ENCODE measurements at places on chromosomes 5 and 9.

GRCh38 chr5:126370796-126371718, 52.2 kb upstream of the GRAMD2B start:
- DNase-seq, result no peak

DNA sequence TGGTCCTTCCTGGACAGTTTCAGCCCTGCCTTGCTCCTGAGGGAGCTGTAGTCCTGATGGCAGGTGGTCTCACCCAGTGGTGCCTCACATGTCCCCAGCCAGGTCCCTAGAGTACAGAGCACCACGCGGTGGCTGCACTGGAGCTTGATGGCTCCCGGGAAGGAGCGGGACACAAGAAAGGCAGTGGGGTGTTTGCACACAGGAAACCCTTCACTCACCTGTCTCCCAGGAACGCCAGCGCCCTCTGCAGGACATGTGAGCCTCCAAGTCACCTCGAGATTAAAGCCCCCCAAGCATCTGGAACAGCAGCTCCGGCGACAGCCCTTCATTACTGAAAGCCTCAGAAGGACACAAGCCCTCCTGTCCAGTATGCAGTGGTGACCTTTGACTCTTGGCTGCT, 19.9 kb upstream of the TMEM250 start:
- peak; percentile 46 for DNase-seq

- DNase-seq, result no peak
These were observed 480.3 kb downstream of the RAB3C start for GRCh38 chr5:59062986-59063683.

DNA sequence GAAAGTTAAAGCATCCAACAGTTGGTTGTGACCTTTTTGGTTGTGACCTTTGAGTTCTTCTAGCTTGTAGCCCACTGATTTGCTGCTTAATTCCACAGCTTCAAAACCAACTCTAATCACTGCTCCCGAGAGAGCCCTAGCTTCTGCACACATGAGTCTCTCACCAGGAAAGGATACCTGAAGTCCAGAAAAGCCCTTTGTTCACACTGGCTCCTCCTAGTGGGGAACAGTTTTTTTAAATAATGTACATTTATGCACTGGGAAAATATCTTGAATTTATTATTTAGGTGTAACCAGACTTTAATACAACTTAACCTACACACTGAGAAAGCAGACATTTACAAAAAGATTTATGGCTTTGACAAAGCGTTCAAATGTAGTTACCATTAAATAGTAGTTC, 120.2 kb upstream of the CCDC152 start:
- DNase-seq, result no peak

GRCh38 chr5:177599731-177600507, at the start of gene B4GALT7:
Gene B4GALT7, plus strand, starts transcription at chr5:177600132. Its CDS starts 79 bp downstream, at chr5:177600211.
- peak; percentile 86 for DNase-seq

GRCh38 chr9:79489261-79490000, 82.3 kb upstream of the TLE4 start:
- no peak for DNase-seq

- peak; percentile 44 for DNase-seq
These were observed 185.8 kb downstream of the CD180 start for GRCh38 chr5:67010684-67011409.

- DNase-seq, result no peak
These were observed 13.3 kb upstream of the STING1 start for GRCh38 chr5:139495638-139496435.

DNA sequence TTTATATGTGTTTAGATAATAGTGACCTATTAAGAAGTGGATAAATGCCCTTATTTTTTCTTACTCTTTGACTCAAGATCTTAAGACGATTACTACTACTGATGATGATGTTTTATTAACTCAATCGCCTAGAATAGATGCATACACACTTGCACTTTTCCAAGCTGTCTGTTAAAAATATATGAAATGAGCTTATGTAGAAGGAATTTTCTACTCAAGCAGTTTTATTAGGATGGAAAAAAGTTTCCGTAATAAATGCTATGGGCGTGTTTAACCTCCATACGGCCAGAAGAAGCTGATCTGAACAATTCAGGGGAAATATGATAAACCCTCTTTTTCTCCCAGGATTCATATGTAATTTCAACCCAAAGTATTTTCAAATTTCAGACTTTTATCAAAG, 455.7 kb upstream of the MPDZ start:
- DNase-seq, result no peak

GRCh38 chr5:43704243-43704642, 101.3 kb downstream of the NNT start:
- no peak for DNase-seq

DNA sequence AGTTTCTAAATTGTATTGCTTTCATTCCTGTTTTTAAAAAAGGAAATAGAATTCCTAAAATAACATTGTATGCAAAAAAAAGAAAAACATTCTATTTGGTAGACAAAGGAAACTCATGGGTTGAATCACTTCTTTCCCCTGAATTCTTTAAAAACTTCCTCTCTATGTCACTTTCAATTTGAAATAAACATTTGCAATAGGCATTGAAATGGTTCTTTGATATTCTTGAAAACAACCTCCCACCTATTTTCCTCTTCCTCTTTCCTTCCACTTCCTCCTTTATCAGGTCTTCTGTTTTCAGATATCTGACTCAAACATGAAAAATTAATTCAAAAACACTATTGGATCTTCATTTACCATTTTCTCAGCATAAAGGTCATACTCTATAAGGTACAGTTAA, 442.0 kb upstream of the MEF2C start:
- DNase-seq, result no peak

GRCh38 chr5:159343295-159344094, 13.2 kb upstream of the IL12B start:
- DNase-seq, result no peak

DNA sequence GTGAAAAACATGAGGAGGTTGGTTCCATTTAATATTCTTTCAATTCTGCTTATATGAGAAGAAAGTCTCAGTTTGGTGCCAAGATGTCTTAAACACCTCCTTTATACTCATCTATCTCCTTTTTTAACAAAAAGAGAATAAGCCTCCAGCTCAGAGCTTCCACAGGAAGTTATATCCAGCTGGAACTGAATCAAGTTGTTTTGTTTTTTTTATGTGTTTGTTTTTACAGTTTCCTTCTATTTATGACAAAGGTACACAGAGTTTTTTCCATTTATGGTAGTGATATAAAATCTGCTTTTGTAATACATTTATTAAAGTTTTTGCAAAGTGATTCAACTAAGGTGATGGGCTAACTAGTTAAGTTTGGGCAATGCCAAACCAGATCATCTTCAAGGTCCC, 10.4 kb downstream of the SPARC start:
- no peak for DNase-seq

- no peak for DNase-seq
These were observed 2.9 kb downstream of the FANCG start for GRCh38 chr9:35076848-35077247.

DNA sequence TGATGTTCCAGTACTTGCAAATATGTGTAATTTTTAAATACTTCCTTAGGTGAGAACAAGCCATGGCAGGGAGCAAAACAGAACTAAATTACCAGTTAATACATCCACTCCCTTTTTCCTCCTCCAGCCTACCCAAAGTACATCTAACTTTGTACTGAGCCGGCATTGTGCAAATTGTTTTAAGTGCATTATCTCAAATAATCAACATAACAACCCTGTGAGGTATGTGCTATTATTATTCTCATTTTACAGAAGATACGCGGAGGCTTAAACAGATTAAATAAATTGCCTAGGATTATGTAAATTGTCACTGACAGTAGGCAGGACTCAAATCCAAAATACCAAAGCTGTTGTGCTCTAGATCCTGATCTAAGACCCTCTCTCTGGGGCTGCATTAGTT, 55.5 kb upstream of the KLF4 start:
- DNase-seq, result no peak

- no peak for DNase-seq
These were observed 837.1 kb upstream of the C9orf72 start for GRCh38 chr9:28410411-28410810.

DNA sequence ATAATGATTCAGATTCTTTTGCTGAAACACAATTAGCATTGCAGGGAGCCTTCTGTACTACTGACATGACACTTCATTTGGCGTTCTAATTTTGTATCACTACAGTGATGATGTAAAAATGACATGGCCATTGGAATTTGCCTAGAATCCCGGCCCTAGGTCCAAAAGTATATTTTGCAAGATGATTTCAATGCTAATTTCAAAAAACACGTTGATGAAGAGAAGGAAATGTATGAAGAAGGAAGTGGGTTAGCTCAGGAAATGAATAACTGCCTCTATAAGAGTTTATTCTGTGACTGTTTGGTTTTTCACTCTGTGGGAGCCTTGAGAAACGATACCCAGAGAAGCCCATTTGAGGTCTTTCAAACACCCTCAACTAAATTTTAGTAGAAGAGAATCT, 59.3 kb downstream of the OSTF1 start:
- no peak for DNase-seq

DNA sequence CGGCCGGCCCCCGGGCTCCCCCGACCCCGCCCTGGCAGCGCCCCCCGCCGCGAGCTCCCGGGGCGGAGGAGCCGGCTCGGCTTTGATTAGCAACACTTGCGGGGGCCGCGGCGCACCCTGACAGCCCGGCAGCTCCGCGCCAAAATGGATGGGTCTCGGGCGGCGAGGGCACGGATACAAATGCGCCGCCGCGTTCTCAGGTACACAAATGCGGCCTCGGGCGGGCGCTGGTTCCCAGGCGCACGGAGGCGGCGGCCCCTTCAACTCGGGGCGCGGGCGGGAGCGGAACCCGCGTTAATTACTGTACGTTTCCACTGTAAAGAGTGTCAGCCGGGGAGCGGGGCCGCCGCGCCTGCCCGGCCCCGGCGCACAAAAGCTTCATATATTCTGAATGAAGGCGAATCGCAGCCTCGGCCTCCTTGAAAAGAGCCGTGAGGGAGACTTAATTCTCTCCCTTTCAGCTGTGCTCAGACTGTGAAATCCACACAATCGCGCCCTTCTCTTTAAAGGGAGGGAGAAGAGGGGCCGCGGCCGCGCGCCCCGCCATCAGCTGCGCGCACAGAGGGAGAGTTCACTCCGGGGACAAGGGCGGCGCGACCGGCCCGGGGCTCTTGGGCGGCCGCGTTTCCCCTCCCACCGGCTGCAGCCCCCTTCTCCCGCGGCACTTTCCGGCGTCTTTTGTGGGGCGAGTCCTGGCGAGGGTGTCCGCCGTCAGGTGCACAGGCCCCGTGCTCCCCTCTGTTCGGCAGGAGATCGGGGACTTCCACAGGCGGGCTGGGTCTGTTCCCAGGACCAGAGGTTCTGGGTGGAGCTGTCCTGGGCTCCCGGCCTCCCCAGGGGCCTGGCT, 27.0 kb downstream of the MSX2 start:
- DNase-seq, result no peak

- no peak for DNase-seq
These were observed 257.9 kb downstream of the PAPPA start for GRCh38 chr9:116411506-116411905.

GRCh38 chr5:39451276-39451941, 26.6 kb upstream of the DAB2 start:
- DNase-seq, result no peak

DNA sequence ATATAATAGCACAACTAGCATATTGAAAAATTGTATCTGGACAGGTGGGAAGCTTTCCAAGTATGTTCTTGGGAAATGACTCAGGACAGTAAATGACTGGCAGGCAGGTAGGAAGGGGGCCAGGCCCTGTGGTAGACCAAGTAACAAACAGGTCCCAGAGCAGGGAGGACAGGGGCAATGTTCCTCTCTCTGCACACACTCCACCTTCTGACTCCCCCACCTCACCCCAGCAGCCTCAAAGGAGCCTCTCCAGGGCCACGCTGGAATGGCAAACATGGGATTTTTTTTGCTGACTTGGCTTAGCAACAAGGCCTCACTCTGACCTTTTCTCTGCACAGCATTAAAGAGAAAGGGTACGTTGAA, 31.1 kb upstream of the IQGAP2 start:
- no peak for DNase-seq

DNA sequence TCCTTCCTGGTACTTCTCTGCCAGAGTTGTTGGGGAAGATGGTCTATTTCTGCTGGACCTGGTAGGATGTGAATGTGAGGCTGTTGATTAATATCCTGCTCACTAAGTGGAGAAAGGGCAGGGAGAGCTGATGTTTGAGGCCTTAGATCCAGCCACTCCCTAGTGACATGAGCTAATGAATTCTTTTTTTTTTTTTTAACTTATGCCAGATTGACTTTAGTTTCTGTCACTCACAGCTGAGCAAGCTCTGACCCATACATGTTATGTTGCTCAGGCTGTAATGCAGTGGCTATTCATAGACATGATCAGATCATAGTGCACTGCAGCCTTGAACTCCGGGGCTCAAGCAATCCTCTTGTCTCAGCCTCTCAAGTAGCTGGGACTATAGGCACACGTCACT, 75.1 kb upstream of the SPRY4 start:
- no peak for DNase-seq

- no peak for DNase-seq
These were observed 86.3 kb upstream of the KLF9 start for GRCh38 chr9:70500793-70501192.

- no peak for DNase-seq
These were observed 47.6 kb downstream of the KLHL3 start for GRCh38 chr5:137688210-137688840.

GRCh38 chr5:74873525-74874249, 7.5 kb upstream of the FAM169A start:
- DNase-seq, result no peak
